NCI-H1105 (cell line): ENCODE measurements at places on chromosomes 12 and 14.

DNA sequence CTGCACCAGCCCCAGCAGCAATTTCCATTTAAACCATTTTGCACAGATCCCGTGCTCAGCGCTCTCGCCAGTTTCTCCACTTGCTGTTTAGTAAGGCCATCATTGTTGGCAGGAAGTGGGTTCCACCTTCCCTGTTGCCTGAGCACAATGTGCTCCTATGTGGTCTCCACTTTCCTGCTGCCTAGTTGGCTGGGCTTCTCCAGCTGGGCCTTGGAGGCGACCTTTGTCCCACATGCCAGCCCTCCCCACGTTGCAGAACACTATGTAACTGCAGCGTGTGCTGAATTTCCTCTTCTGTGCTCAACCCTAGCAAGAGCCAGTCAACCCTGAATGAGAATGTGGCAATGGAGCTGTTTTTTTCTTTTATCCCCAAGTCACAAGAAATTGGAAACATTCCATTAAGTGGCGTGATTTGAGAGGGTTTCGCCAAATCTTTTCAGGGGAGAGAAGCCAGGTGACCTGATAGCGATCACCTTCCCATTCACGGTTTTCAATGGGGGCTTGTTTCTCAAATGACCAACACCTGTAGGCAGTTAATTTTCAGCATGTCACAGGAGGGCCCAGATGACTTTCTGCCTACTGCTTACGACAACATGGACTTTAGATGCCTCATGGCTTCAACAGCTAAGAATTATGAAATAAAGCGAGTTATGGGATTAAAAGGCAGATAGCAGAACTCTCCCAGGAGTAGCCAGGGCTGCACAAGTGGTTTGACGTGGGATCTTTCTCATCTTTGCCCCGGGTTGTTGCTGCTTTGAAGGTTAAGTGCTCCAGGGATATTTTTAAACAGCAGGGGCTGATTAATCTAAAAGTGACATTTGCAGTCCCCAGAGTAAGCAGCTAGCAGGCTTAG, at the start of gene ACACB:
Gene ACACB, plus strand, starts transcription at position 830 of the 853 bp plus-strand sequence. CDS start 22,819 bp downstream, outside the sequence.
- peak; percentile 13 for DNase-seq

GRCh38 chr12:45183246-45183645, 32.6 kb upstream of the ANO6 start:
- no peak for DNase-seq

- DNase-seq, result peak; percentile 22
These were observed 66.9 kb upstream of the NRXN3 start for GRCh38 chr14:78103271-78103670.

GRCh38 chr12:51217968-51218606, at the start of gene POU6F1:
Gene POU6F1 (minus strand): TSS chr12:51218062. CDS start chr12:51206836, 11,226 bp downstream.
- peak; percentile 18 for DNase-seq

- DNase-seq, result peak; percentile 99
These were observed 1.2 kb upstream of the TNFAIP2 start for GRCh38 chr14:103121846-103122584.

GRCh38 chr12:4447151-4447550, 1.5 kb upstream of the FGF6 start:
- no peak for DNase-seq

DNA sequence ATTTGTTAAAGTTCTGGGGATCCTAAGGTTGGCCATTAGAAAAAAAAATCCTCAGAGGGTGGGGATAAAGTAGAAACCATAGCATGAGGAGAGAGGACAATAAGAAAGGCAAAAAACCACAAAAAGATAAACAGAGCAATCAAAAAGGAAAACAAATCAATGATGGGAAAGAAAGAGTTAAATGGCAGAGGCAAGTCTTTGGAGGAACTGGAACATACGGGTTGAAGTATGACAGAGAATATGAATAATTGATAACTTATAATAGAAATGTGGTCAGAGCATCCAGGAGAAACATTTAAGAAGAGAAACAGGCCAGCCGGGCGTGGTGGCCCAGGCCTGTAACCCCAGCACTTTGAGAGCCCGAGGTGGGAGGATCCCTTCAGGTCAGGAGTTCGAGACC, 17.8 kb upstream of the SALL2 start:
- no peak for DNase-seq
